ENCODE measurements at places on chromosomes 12 and 14.

DNA sequence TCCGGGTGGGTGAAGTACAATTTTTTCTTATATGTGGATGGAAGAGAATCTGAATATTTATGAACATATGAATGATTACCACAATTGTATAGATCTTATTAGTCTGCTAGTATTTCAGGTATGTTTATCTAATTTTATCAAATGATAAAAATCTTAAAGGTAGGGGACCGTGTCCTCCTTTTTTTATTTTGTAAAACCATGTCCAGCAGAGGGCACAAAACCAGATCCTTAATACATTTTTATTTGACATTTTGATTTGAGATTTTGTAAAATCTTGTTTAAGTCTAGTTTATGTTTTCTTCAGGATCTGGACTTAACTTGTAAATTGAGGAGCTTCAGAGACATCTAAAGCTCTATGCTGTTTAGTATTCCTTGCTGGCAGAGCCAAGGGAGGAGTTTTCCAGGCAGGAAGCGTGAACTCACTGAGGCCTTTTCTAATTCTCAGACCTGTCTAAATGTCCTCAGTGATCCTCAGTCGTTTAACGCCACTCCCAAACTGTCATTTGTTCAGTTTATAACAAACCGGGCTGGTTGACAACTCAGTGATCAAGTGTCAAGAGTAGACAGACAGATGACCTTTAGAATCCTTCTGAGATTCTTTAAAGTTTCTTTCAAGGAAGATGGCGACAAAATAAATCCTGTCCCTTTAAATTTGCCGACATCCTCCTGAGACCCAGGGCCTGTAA, 263.9 kb downstream of the KTN1 start:
- no peak for DNase-seq

DNA sequence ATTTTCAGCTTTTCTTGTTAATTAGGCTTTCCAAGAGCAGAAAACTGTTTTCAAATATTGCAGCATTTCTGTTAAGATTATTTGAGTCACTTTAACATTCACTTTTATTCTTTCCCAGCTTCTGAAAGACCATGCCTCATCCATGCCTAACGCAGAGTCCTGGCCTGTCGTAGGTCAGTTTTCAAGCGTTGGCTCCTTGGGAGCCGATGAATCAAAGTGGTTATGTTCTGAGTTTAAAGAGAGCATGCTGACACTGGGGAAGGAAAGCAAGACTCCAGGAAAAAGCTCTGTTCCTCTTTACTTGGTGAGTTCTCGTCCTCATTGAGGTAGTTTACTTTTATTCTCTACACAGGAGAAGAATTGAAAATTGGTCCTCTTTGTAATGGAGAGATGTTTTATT, 33.1 kb downstream of the TDP1 start:
- DNase-seq, result no peak

DNA sequence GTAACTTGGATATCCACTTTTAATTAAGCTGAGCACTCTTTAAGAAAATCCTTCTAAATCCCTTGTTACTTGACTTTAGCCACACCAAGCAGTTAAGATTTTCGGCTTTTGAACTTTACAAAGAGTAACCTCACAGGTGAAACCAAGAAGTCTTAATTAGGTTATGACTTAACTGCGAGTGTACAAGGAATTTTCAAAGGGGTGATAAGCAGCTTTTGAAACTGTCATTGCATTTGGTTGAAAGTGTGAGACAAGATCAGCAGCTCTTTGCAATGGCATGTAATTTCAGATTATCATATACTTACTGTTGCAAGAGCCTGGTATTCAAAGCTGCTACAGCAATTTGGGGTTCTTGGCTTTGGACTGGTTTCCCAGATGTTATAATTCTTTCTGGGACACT, 137.5 kb downstream of the TMEM117 start:
- DNase-seq, result no peak

GRCh38 chr14:56798447-56799342, 11.6 kb downstream of the OTX2 start:
- no peak for DNase-seq

- no peak for DNase-seq
These were observed 109.0 kb downstream of the ESR2 start for GRCh38 chr14:64185184-64185583.

Data from pulmonary artery endothelial cell (primary cell).